ENCODE measurements at places on chromosomes 1 and 21.

GRCh38 chr1:207968521-207969009 lies 57.6 kb upstream of the CD34 start:
- DNase-seq = no peak

DNA sequence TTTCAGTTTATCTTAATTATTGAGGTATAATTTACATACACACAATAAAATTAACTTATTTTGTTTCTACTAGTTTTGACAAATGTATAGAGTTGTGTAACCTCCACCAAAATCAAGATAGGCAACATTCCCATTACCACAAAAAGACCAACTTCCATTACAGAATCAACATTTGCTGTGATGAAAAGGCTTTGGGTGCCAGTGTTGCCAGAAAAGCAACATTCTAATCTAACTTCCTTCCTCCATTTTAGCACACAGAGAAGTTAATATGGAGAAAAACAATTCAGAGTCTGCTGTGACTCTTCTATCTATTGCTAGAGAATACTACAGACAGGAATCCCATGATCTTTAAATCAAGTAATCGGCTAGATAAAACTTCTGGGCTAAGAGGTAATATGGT lies 245.3 kb downstream of the RERE start:
- DNase-seq = no peak

- no peak for DNase-seq
Measured at GRCh38 chr21:40333731-40334130, 466.5 kb downstream of the PCP4 start.

DNA sequence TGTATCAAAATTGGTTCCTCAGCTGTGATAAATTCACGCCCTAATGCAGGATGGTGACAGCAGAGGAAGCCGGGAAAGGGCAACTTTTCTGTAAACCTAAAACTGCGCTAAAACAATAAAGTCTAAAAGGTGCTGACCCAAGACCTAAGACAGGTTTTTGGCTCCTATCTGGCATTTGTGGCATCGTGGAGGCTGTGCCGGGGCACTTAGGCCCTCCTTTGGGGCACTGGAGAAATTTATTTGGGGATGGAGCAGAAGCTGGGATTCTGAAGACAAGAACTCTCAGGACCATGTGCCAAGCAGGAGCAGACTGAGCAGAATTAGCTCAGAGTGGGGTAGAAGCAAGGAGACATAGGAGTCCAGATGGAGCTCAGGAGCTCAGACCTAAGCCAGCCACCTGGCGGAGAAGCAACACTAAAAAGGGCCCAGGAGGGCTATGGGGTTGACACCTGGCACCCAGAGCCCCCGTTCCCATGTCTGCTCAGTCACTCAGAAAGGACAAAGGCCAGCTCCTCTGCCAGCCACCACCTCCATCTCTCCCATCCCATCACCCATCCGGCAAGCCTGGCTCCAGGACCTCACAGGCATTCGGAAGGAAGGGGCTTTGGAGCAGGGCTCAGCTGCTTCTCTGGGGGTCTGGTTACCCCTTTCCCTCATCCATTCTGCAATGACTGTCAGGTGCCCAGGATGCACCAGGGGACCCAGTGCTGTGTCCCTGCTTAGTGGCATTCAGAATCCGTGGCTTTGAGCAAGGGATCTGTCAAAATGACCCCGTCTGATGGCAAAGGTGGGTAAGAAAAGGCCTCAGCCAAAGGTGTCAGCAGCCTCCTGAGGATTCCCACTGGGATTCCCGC lies 347.7 kb downstream of the NPHP4 start:
- DNase-seq = peak; percentile 52

DNA sequence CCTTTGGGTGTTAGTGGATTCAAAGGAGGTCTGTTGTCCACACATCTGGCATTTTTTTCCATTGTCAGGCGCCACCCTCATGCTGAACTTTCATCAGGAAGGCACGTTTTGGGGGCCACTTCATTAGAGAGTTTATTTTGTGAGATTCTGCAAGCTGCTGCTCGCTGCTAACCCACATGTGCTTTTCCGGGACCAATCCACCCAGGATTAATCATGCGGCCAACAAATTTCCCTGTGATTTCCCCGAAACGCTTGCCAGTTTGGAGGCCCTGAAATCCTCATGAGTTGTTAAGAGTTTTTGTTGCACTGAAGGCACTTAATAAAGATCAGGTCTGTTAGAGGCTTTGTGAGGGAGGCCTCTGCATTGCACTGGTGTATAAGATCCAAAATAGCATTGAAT lies 2.4 kb downstream of the PDPN start:
- DNase-seq = no peak

DNA sequence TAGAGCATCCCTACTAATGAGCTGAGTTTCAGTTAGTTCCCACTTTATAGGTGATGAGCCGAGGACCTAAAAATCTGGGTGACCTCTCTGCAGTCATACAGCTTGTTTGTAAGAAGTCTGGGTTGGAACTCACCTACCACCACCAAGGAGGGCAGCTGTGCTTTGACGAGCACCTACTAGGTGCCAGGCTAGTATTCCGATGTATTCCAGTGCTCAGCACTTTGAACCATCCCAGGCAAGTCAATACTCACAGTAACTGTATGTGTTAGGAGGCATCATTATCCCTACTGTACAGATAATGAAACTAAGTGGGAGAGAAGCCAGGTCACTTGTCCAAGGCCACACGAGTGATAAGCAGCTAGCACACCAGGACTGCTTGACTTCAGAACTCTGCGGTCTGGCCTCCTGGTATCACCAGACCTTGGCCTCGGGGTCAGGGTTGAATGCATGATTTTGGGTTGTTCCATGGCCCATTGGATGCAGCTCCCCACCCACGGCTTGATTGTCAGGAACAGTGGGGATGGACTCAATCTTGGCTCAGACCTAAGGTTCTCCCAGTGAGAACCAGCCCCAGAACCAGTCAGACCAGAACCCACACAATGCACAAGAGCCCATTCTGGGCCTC lies 20.7 kb downstream of the ECE1 start:
- no peak for DNase-seq

DNA sequence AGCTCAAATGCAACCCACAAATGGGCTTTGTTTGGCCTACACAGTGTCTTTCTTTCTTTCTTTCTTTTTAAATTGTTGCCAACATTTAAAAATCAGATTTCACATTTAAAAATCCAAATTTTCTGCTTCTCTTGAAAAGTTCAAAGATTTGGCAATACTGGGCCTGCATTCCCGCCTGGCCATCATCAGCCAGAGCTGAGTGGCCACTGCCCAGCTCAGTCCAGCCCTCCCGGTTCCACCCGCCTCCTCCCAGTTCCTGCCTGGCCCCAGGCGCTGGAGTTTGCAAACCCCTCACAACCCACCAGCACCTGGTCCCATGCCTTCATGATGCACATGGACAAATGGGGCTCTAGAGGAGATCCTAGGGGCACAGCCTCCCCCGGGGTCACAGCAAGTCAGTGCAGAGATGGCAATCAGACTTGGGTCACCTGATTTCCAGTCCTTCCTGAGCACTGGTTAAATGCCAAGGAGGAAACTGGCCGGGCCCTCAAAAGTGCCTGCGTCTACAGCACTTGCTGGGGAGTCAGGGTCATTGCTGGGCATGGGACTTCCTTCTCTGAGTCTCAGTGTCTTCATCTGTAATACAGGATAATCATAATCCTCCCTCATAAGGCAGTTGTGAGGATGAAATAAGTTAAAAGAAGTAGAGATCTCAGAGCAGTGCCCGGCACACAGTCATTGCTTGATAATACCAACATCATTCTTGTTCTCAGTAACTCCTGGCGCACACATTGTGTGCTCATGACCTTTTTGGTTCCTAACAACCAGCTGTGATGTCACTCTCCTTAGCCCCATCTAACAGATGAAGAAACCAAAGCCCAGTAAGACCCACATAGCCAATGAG lies 41.0 kb upstream of the LAPTM5 start:
- no peak for DNase-seq

- DNase-seq = no peak
Measured at GRCh38 chr1:198363625-198364151, 176.8 kb downstream of the ATP6V1G3 start.

DNA sequence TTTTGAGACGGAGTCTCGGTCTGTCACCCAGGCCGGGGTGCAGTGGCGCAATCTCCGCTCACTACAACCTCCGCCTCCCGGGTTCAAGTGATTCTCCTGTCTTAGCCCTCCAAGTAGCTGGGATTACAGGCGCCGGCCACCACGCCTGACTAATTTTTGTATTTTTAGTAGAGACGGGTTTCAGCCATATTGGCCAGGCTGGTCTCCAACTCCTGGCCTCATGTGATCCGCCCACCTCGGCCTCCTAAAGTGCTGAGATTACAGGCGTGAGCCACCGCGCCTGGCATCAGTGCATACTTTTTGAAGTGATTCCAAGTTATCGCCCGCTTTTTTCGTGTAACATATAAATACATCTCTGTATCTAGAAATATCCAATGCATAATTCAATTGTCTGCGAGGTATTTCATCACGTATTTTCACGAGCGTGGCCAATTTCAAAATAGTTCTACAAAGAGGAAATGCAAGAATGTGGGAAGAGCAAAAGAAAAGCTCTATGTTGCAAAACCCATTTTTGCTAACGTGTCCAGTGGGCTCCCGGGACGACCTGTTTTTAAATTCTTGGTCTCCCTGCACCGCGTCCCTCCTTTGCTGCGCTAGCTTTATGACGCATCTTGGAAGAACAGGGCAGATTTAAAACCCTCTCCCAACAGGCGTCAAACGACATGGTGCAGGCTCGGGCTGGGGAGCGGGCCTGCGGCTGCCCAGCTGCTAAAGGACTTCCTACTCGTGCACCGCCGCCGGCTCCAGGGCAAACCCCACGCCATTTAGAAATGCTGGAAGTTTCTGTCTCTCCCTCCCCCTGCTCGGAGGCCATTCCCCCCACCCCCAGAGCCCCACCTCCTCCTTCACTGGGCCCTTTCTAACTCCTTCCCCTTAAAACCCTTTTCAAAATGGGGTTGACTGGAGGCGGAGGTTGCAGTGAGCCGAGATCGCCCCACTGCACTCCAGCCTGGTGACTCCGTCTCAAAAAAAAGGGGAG lies 923 bp upstream of the IFNGR2 start:
- peak; percentile 48 for DNase-seq

GRCh38 chr1:23177438-23178380 lies 9.1 kb upstream of the LUZP1 start:
- DNase-seq = peak; percentile 72

DNA sequence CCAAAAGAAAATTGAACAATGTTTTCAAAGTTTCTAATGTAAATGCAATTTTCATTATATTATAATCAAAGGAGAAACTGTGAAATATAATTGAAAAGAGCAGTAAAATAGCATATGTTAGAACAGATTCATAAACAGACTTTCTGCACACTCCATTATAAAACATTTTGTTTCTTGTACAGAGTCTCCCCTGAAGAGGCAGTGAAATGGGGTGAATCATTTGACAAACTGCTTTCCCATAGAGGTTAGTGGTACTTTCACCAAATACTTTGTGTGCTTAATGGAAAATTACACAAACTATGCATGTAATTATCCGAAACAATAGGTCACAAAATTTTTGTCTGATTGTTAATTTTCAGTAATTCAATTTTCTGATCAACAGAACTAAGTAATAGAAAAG lies 1.9 kb downstream of the RGS18 start:
- no peak for DNase-seq

Measured in NCI-H2171 treated with DMSO at 0.1 percent for 48 hours (cell line).